ENCODE measurements at places on chromosomes 12 and 14.

DNA sequence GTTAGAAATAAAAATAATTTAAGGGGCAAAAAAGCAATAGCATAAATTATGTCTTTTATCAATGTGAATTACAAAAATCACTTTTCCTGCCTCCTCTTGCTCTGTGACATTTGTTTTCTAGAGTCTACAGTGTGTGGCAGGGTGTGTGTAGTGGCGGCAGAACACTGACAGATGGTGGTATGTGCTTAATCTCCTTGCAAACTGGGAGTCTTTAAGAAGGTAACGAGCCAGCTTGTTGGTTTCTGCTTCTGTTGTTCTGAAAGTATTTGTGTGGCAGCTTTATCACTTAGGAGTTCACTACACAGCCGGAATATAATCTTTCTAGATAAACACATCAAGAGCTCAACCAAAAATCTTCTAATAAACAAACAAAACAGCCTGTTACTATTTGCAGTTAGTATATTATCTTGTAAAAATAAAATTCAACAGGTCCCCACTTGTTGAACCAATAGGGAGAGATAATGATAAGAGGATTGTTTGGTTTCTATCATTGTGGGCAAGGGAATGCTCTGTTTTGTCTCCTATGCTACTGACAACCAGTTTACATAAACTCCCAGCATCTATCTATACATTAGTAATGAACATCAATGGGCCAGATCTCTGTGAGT lies 13.0 kb downstream of the CDKL1 start:
- no peak for DNase-seq

DNA sequence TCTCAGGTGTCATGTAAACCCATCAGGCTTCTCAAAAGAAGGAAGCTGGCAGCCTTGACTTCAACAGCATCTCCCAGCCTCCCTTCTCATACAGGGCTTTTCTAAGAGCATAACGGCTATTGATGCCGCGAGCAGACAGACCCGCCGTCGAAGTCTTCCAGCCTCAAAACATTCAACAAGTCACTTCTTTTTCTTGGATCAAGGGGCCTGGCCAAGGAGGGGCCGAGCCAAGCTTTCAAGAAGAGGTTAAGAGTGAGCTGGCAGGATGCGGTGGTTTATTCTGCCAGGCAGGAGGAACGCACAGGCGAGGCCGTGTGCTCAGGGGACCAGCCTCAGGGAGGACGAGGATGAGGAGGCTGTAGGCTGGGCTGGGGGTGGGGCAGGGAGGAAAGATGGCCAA lies 102.9 kb upstream of the RFLNA start:
- peak; percentile 24 for DNase-seq

- DNase-seq, result no peak
Measured at GRCh38 chr12:132437252-132437932, 52.6 kb upstream of the FBRSL1 start.

- DNase-seq, result no peak
Measured at GRCh38 chr14:25014440-25014839, 35.5 kb downstream of the STXBP6 start.

GRCh38 chr12:18045446-18045992 lies 44.5 kb downstream of the RERGL start:
- no peak for DNase-seq

GRCh38 chr14:88562831-88563686 lies at the start of gene ZC3H14:
Gene ZC3H14, plus strand, starts transcription at chr14:88563037. Its CDS starts 97 bp downstream, at chr14:88563134.
- DNase-seq, result peak; percentile 89

DNA sequence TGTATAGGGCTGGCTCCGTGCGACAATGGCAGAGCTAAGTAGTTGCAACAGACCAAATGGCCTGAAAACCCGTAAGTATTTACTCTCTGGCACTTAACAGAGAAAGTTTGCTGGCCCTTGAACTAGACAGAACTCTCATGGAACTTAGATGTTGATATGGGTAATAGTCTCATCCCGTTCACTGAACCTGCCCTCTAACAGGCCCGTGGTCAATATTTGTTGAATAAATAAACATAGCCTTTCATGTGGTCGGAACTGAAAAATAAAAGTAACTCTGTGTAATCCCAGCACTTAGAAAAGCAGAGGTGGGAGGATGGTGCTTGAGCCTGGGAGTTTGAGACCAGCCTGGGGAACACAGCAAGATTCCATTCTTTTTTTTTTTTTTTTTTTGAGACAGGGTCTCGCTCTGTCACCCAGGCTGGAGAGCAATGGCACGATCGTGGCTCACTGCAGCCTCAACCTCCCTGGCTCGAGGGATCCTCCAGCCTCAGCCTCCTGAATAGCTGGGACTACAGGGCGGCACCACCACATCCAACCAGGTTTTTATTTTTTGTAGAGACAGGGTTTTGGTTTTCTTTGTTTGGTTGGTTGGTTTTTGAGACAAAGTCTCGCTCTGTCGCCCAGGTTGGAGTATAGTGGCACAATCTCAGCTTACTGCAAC lies 29.7 kb downstream of the KDM2B start:
- no peak for DNase-seq

GRCh38 chr14:72902801-72903530 lies 9.1 kb upstream of the DPF3 start:
- DNase-seq, result no peak

- DNase-seq, result no peak
Measured at GRCh38 chr12:63752283-63752682, 27.4 kb upstream of the RXYLT1 start.

DNA sequence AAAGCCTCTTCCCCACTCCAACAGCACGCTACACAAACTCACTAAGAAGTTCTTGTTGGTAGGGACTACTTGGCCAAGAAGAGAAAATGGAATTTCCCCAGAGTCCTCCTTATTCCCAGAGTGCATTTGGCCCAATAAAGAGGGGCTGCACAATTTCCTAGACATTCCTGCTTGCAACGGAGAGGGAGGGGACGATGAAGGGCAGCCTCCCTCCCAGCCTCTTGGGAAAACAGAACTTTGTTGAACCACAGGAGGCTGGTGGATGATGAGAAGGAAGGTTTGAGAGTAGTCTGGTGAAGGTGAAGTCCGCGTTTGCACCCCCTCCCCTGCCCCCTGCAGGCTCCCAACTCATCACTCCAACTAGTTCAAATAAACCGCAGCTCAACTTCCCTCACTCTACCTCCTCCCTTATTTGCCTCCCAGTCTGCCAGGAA lies 19.1 kb upstream of the TBX3 start:
- DNase-seq, result no peak

DNA sequence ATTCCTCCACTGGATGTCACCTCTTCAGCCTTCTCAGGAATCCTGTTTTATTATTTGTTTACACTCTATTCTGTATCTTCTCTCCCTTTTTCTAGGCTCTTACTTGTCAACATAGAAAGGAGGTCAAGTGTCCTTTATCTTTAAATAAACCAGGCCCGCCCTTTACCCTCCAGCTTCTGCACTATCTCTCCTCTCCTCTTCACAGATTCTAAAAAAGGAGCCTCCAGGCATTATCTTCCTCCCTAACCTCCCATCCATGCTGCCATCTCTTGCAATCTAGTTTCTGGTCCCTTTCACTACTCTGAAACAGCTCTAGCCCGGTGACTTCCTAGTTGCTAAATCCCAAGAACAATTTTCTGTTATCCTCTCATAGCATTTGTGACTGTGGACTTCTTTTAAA lies 24.1 kb upstream of the ARID2 start:
- DNase-seq, result no peak
